ENCODE measurements at places on chromosomes 1 and 21. TPM values are rescaled to one million over a fixed set of nuclear protein-coding genes. Genes with fewer than 3 reads are reported as not detected.

MATN1 gene
- polyA plus RNA-seq, result 0.03 TPM

C1orf87 gene
- not detected for polyA plus RNA-seq

ABCA4 gene
- polyA plus RNA-seq, result 0.03 TPM

C1QA gene
- 16.2 TPM for polyA plus RNA-seq

OR2L2 gene
- not detected for polyA plus RNA-seq

IVL gene
- polyA plus RNA-seq, result 0.04 TPM

PCAT6 gene
- 0.57 TPM for polyA plus RNA-seq

SERPINC1 gene
- polyA plus RNA-seq, result 0.08 TPM

DNA sequence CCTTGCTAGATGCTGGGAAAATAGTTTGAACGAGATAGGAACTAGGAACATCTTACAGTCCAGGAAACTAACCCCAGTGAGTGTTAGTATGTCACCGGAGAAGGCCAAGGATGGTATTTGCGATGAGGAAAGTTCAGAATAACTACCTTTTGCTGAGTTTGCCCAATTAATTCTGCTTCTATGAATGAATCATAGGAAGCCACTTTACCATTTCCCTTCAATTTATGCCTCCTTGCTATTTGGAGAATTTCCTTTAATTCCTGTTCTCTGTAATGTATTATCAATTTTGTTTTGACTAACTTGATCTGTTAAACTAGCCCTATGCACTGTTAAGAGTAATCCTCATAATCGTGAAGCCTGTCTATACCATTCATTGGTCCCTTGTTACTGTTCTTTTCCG is 40.7 kb upstream of the HLX start:
- no peaks in the 10 kb centered on the region for H3K27me3 ChIP-seq
- H3K36me3 ChIP-seq, result no peaks in the 10 kb centered on the region
- no peaks in the 10 kb centered on the region for H3K4me1 ChIP-seq
- DNase-seq, result no peak

DNA sequence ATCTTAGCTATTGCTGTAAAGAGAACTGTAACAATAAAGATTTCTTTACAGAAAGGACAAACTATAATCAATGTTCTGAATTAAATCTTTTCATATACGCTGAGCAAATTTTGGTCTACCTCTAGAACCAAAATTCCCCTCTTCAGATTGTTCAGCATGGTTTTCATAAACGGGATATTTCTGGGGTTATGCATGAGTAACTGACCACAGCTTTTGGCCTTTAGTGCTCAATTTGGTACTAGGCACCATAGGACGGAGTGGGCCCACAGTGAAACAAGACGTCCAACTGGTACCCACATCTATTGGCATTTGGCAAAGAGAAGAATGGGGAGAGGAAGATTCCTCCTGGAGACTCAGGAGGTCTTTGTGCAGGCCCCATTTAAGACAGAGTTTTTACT is 184.5 kb downstream of the TGFBR3 start:
- peaks cover 4% of the 10 kb centered on the region for H3K4me1 ChIP-seq
- no peaks in the 10 kb centered on the region for H3K36me3 ChIP-seq
- H3K27ac ChIP-seq, result no peak overlapping the region
- no peak overlapping the region for H3K4me3 ChIP-seq
- DNase-seq, result no peak

- H3K4me3 ChIP-seq, result no peak overlapping the region
- no peak overlapping the region for H3K27ac ChIP-seq
- H3K27me3 ChIP-seq, result no peaks in the 10 kb centered on the region
- no peaks in the 10 kb centered on the region for H3K36me3 ChIP-seq
Observed at GRCh38 chr1:29633771-29634170, 397.4 kb downstream of the PTPRU start.

GRCh38 chr1:204027446-204027845 is 45.5 kb upstream of the SOX13 start:
- H3K36me3 ChIP-seq, result no peaks in the 10 kb centered on the region
- DNase-seq, result no peak
- no peaks in the 10 kb centered on the region for H3K4me1 ChIP-seq
- H3K27ac ChIP-seq, result no peak overlapping the region

- no peak for DNase-seq
- no peaks in the 10 kb centered on the region for H3K4me1 ChIP-seq
- H3K36me3 ChIP-seq, result no peaks in the 10 kb centered on the region
- no peak overlapping the region for H3K4me3 ChIP-seq
Observed at GRCh38 chr1:5610432-5610831, 381.8 kb downstream of the NPHP4 start.

- H3K27ac ChIP-seq, result no peak overlapping the region
- H3K36me3 ChIP-seq, result no peaks in the 10 kb centered on the region
- peak; percentile 62 for DNase-seq
- H3K4me3 ChIP-seq, result no peak overlapping the region
- H3K27me3 ChIP-seq, result no peaks in the 10 kb centered on the region
Observed at GRCh38 chr21:34280959-34281358, 82.8 kb upstream of the KCNE2 start.

DNA sequence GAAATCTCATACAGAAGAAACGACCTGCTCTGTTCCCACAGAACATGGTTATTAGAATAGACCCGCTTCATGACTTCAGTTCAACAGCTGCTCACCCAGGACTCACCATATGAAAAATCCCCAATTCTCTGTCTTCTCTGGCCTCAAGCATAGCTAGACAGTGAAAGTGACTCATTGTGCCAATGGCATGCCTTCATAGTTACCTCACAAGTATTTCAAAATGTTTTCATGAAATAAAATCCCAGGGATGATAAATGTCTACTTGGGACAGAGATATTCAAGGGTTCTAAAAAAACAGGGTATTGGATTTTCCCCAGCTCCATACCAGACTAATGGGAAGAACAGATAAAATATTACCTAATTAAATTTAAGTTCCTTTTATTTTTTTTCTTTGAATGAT is 82.3 kb downstream of the NOTCH2 start:
- no peak overlapping the region for H3K4me3 ChIP-seq
- H3K36me3 ChIP-seq, result no peaks in the 10 kb centered on the region
- H3K4me1 ChIP-seq, result peaks cover 21% of the 10 kb centered on the region
- H3K27me3 ChIP-seq, result no peaks in the 10 kb centered on the region
- H3K27ac ChIP-seq, result peak overlapping the region; percentile 23

GRCh38 chr1:234726359-234726943 is 116.5 kb upstream of the IRF2BP2 start:
- H3K27ac ChIP-seq, result peak overlapping the region; percentile 94
- peaks cover 54% of the 10 kb centered on the region for H3K4me1 ChIP-seq
- H3K36me3 ChIP-seq, result no peaks in the 10 kb centered on the region
